ENCODE measurements at places on chromosomes 13 and 19.

DNA sequence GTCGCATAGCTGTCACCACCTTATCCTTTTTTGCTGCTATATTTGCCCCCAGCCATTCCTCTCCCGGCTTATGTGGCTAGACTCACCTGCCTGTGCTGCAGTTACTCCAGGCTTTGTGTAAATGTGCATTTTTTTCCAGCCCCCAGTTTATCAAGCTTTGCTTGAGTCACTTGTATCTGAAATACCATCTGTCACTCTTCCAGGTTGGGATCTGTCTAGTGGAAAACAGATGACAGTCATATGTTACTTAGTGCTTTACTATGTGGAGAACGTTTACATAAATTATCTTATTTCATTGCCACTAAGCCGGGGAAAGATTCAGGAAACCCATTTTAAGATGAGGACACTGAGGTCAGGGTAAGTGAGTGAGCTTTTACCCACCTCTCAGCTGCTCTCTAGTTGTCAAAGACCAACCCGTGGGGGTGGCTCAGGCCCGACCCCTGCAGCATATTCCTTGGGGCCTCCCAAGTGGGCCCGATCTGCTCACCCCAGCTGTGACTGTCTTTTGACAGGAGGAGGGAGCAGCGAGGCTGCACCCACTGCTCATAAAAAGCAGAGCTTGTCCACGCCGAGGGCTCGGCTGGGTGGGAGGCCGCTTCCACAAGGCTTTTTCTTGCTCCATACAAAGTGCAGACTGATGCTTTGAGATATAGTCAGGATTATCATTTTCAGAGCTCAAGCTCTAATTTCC, 7.2 kb downstream of the GJB2 start:
- DNase-seq: no peak

DNA sequence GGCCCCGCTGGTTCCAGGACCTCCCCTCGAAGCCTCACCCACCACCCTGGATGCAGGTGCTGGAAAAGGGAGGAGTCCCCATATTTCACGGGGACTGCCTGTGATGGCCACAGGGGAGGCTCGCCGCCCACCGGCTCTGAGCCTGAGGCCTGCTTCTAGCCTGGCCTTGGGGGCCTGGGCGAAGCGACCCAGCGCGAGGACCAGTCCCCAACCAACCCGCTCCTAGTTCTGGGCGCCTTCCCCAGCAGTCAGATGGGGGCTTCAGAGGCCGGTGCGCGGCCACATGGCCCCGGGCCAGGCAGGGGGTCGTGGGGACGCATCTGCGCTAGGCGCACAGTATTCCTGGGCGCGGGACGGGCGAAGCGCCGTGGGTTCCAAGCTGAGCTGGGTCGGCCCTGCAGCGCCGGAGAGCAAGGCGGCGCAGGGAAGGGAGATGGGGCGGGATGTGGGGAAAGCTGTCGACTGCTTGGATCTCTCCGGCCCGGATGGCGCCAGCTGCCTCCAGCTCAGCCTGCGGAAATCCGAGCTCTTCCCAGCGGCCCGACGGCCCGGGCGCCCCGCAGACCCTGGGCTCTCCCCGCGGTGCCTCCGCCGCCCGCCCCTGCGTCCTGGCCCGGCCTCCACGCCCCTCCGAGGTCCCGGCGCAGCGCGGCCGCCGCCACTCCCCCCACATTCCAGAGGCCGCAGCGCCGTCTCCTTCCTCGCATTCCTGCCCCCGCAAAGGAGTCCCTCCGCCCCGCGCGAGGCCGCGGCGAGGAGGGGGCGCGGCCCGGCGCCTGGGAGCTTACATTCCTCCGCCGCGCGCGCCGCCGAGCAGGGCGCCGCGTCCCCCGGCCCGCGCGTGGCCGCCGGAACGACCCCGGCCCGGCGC, at the start of gene WTIP:
Gene WTIP (plus strand): TSS at position 788 of the 871 bp plus-strand sequence. CDS start 217 bp downstream, outside the sequence.
- no peak for DNase-seq

DNA sequence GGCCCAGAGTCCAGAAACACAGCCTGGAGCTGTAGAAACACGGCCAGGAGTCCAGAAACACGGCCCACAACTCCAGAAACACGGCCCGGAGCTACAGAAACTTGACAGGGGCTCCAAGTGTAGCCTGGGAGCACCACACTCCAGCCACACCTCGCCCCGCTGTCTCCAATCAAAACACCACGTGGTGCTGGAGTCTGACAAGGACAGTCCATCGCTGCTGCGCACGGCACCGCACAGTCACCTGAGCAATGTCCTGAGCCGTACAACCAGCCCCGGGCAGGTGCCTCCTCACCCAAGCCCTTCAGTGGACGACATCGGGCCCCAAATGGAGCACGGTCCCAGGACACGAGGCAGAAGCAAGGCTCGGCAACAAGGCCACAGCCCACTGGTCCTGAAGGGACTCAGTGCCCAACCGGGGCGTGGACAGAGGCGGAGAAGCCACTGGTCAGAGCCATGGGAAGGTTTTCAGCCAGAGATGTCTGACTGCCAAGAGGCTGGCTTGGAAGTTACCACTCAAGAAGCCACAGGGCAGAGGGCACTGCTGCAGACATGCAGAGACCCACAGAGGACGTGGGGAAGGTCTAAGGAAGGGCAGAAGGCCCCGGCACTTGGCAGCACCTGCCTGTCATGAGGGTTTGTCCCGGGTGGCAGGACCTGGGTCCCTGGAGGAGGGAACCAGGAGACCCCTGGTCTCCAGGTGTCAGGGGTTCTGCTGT, 19.7 kb upstream of the PLPP2 start:
- no peak for DNase-seq

DNA sequence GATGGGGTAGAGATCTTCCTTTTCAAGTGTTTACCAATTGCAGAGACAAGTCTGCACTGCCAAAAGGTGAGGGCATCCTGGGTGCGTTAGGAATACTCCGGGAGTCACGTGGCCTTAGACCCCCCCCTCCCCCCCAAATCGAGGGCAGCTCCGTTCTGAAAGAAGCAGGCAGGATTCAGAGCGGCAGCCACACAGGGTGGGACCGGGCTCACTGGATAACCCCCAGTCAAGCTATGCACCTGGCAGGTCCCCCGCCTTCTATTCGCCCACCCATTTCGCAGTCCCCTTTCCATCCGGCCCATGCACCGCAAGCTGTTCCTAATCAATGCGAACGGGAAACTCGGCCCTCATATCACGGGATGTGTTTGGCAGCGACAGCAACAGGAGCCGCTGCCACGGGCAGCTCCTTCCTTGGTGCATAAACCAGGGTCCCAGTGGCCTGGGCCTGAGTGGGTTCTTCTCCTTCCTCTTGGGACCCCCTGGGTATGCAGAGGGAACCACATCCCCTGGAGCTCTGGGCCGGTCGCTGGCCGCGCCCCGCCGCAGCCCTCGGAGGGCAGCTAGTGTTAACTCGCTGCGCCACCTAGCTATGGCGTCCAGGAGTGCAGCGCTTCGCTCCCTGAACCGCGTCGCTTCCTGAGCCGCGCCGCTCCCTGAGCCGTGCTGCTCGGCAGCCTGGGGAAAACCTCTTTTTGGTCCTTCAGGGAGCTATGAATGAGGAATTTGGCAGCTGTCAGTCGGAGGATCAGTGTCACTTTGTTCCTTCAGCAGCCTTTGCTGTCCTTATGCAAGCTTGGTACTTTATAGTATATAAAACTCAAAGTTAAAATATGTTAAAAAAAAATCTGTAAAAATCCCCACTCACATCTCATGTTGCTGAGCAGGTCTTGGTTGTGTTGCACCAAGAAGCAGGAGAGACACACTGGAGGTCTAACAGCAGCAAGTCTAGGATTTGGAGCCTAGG, 41.4 kb downstream of the LYL1 start:
- DNase-seq: peak; percentile 87

DNA sequence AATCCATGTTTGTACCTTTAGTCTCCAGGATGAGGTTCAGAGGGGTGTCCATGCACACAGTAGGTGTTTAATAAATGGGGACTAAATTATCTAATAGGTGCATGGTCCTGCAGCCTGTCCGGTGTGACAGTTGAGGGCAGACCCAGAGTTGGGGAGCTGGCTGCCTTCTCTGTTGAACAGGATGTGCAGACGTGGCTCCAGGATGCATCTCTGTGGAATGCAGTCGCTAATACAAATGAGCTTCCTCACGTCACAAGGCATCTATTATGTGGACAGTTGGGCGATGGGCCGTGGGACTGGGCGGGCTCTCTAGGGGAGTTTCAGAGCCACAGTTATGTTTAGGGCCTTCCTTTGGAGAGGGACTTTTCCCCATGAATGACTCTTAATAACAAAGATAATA, 71.0 kb downstream of the SIPA1L3 start:
- DNase-seq: no peak

- no peak for DNase-seq
Measured at GRCh38 chr19:1407528-1408299, at the start of gene DAZAP1. Gene DAZAP1, plus strand, starts transcription at chr19:1407586. Its CDS starts 188 bp downstream, at chr19:1407774.

- DNase-seq: no peak
Measured at GRCh38 chr19:31553112-31553845, 204.0 kb upstream of the TSHZ3 start.

DNA sequence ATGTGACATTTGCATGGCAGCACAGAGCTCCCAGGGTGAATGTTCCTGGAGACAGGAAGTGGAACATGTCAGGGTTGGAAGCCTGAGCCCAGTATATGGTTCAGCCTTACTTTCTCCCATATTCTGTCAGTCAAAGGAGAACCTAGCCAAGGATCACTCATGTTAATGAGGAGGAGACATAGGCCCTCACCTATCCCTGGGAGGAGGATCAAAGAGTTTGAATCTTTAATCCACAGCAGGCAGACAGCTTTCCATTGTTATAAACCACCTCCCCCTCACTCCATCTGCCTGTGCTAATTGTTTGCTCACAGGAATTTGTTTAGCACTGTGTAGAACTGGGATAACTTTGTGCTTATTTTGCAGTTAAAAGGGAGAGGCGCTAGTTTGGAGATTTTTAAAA, 1069.1 kb downstream of the EFNB2 start:
- DNase-seq: no peak

- DNase-seq: no peak
Measured at GRCh38 chr13:59510386-59510785, 653.3 kb downstream of the DIAPH3 start.

DNA sequence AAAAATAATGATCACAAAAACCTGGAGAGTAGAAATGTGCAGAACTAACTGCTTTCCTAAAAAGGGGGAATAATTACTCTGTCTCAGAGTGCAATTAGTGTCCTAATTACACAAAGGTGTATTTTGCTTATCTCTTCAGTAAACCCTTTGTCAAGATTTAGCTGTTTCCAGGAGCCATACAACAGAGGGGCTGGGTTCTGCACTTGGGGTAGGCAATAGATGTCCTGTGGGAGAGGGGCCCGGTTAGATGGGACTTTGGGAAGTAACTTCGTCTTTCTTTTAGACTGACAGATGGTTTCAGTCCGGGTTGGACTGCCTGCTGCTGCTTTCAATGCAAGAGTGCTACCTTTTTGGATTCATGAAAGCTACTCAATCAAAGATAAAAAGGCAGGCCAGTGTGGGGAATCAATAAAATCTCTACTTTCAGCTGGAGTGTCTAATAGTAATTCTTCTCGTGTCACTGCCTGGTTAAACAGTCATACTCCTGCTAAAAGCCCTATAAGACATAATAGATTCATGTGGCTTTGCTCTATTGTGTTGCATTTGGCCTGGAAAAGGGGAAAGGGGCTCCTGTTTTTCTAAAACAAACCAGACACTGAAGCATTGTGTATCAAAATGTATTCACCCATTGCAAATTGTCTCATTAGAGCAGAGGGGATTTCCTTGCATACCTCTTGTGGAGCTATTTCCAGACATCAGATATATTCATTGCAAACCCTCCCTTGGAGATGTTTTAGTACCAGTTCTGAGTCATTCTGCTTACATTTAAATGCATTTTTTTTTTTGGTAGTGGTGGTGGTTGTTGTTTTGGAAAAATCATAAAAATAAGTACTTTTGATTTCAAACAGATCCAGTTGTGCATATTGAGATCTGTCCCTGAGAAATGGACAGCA, 83.3 kb upstream of the PCDH8 start:
- no peak for DNase-seq

DNA sequence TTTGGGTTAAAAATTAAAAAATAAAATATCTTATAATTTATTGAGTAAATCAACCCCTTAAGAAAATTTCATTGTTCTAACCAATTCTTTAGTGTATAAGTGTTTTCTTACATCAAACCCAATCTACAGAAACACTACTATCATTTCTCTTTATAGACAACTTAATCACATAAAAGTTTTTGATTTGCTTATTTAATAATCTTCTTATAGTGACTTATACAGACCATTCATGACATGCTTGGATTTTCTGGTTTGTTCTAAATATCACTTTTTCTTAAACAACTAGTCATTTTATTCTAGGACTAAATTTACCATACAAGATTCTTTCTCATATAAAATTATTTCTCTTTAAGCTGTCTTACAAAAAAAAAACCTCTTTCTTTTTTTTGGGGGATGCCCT, 27.3 kb upstream of the ZSCAN5A start:
- no peak for DNase-seq

DNA sequence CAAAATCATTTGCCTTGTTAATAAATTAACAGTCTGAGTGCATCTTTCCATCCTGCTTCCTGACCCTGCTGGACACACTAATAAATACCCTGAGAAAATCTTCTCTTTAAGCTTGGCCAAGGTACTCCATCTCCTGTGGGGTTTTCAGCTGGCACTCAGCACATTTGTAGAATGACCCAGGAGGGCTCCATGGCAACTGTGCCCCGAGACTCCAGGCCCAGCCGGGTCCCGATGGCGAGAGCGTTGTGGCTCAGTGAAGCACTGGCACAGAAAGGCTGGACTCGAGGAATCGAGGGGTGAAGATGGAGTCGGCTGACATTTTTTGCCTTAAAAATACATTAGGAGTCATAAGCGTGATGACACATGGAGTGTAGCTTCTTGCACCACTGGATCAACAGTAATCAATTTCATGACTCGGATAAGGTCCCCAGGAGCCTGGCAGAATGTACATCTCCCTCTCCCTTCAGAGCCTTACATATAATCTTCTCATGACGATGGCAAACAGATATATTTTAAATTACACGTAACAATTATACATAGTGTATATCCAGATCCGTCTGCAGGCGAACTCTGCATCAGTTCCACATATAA, 85.4 kb downstream of the SLC7A1 start:
- DNase-seq: no peak

DNA sequence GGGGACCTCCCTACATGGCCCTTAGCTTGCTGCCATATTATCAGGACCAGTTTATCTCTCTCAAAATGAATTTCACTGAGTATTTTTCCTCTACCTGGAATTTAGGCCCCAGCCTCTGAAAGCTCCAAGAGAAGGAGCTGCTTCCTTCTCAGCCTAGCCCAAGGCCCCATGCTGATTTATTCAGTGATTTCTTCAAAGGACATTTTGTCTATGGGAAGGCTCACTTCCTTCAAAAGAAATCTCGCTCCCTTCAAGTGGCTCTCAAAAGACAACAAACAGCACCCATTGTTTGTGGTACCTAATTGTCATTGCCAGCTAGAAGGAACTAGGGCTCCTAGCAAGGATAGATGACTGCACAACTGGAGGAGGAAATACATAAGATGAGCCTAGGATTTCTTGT, 172.4 kb downstream of the SLC7A1 start:
- DNase-seq: no peak

- DNase-seq: peak; percentile 69
Measured at GRCh38 chr19:46016426-46017094, 6.3 kb downstream of the PGLYRP1 start.

GRCh38 chr19:4575267-4576015, 16.0 kb upstream of the SEMA6B start:
- DNase-seq: no peak

GRCh38 chr13:112072534-112073244, 5.7 kb downstream of the SOX1 start:
- no peak for DNase-seq
